ENCODE measurements at places on chromosomes 1 and 21.

DNA sequence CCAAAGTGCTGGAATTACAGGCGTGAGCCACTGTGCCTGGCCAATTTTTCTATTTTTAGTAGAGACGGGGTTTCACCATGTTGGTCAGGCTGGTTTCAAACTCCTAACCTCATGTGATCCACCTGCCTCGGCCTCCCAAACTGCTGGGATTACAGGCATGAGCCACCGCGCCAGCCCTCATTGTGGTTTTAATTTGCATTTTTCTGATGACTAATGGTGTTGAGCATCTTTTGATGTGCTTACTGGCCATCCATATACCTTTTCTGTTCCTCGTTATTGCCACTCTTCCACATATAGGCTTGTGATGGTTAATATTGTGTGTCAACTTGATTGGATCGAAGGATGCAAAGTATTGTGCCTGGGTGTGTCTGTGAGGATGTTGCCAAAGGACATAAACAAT, 17.4 kb upstream of the ENAH start:
- no peak for DNase-seq

GRCh38 chr1:63142001-63142400, 180.4 kb upstream of the FOXD3 start:
- DNase-seq, result no peak

- DNase-seq, result no peak
Observed at GRCh38 chr21:41650526-41651145, 116.2 kb downstream of the RIPK4 start.

DNA sequence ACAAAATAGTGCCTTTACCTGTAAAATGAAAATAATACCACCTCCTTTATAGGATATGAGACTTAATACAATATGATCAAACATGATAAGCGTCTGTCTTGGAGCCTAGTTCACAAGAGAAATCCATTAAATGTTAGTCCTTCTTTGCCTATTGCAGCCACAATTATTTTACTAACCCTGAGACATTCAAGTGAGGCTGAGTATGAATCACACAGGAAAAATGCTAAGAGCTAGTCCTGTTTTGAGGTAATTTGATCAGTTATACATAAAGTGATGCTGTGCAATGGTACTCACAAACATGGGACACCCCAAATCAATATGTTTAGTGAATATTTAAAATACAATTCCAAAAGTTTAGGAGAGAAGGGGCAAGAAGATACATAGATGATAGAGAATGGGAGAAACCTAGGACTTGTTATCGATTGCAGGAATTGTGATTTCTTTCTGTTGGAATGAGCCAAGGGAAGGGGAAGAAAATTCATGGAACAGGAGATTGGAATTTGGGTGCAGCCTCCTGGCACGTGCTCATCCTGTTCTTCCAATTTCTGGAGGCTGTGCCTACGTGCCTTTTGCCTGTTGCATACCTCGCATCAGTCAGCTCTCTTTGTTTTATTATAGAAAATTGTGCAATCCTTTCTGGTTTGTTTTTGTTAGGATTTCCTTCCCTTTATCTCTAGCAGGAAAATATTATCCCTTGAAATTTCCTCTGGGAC, 39.9 kb upstream of the BACH1 start:
- DNase-seq, result no peak

DNA sequence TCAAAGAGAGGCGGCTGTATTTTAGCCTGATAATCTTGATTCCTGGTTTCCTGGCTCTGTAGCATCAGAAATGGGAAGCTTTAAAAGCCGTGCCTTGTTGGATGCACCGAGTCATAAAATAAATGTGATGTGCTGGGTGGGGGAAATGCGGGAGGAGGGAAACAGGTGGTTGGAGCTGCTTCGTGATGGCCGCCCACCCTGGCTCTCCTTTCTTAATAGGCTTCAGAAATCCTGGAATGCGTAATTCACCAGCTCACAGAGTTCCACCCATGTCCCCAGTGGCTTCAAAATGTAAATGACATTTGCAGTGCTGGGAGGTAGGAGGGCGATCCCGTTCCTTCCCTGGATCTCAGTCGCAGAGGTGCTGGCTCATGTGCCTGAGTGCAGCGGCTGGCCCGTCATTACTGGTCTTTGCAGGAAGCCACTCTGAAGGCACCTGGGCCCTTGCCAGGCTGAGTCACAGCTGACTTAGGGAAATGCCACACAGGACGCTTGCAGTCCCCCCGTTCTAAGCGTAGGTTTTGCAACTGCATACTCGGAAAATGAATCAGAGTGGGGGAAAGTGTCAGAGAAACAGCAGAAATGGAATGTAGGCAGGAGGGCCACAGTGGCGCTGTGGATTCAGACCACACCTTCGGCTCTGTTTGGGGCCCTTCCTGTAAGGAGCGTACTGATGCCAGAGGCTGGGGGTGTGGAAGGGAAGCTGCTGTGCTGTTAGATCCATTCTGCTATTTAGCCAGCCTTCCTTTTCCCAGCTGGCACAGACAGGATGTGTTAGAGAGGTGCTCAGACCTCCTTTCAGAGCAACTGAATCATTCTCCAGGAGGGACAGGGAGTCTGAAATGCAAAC, 37.6 kb downstream of the GALNT2 start:
- DNase-seq, result peak; percentile 98

- no peak for DNase-seq
Observed at GRCh38 chr1:241894016-241894415, 46.0 kb downstream of the EXO1 start.

DNA sequence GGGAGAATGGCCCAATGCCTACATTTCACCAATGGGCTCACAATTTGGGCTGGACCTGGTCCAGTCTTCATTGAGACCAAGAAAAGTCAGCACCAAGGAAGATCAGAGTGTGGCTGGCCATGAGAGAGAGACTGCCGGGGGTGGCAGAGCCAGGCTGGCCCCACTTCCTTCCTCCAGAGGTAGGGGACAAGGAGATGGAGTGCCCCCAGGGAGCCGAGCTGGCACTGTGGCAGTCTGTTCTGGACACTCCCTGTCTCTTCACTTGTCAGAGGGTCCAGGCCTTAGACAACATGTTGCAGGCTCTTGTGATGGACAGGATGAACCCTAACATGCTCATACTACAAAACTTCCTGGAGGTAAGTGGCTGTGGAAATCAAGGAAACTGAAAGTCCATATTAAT, 27.7 kb downstream of the INAVA start:
- no peak for DNase-seq

GRCh38 chr1:180586671-180587155, 27.9 kb downstream of the OVAAL start:
- no peak for DNase-seq

- DNase-seq, result no peak
Observed at GRCh38 chr1:61343734-61344420, 261.5 kb downstream of the NFIA start.

DNA sequence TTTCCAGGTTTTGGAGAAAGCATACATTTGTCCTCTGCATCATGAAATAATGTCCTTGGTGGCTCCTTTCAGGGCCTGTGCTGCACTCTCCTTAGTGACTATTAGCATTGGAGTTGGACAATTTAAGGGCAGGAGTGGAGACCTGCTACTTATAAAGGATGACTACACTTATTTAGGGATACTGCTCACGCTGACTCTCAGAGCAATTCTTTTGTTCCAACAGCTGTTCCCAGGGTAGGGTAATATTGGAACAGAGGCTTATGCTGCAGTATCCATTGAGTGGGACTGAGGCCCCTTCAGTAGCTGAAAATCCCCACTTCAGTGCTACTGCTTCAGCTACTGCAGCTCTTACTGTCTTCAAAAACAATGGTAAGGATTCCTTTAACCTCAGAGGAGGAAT, 84.6 kb downstream of the GPR88 start:
- no peak for DNase-seq

- DNase-seq, result no peak
Observed at GRCh38 chr1:33814166-33814565, 49.7 kb upstream of the HMGB4 start.

DNA sequence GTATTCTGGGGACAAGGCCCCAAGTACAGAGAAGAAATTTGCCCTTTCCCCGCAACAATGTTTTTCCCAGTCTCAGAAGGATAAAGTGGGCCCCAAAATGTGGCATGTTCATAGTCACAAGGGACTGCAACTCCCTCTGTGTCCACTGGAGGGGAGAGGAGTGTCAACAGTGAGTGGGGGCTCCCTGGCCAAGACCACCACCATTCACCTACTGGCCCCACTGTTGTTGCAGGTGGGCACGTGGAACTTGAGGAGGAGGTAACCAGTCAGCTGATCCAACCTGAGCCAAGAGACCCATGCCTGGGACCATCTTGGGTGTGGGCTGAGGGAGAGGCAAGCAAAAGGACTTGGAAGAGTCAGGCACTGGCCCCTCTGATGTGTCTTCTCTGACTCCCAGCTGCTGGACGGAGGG, 777 bp downstream of the NUDT17 start:
- DNase-seq, result no peak

DNA sequence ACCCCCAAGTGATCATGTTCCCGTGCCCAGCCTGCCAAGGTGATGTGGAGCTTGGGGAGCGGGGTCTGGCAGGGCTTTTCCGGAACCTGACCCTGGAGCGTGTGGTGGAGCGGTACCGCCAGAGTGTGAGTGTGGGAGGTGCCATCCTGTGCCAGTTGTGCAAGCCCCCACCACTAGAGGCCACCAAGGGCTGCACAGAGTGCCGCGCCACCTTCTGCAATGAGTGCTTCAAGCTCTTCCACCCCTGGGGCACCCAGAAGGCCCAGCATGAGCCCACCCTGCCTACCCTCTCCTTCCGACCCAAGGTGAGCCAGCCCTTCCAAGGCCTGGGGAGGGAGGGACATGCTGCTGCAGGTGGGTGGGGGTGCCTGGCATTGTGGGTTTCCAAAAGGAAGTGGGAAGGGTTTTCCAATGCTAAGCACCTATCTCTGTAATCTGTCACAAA, 2.3 kb downstream of the TRIM46 start:
- DNase-seq, result peak; percentile 46

DNA sequence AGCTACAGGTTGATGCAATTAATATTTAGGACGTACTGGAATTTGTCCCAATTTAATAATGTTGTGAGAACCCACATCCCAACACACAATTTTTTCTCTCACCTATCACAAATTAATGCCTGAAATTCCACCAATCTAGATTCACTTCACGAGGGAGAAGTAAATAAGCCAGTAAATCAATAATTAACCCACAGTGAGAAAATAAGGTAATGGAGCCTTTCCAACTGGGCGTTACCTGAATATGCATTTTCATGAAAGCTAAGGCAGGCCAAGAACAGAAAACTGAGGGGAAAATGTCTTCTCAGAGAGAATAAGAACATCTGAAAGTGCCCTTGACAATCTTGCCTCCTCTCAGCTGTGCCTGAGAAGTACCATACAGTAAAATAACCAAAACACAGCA, 240.8 kb upstream of the NR5A2 start:
- DNase-seq, result no peak

GRCh38 chr21:28482657-28483056, 510.0 kb downstream of the LTN1 start:
- DNase-seq, result no peak

GRCh38 chr1:178918955-178919354, 48.1 kb upstream of the ANGPTL1 start:
- DNase-seq, result no peak

DNA sequence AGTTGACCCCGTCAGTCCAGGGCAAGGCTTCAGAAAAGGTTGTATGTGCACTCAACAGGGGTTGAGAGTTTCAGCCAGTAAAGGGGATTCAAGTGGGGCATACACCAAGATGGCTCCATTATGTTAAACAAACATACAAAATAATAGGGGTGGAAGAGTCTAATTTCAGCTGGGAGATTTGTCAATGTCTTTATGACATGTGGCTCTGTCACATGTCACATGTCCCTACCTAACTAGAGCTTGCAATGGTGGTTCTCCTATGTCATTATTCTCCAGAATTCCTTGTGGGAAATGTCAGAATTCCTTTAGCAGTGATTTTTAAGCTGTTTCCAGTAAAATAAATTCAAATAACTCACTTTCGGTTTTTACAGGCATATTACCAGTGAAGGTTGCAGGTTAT, 392.0 kb upstream of the ADGRL4 start:
- DNase-seq, result no peak

GRCh38 chr1:150012611-150013010, 2.1 kb upstream of the OTUD7B start:
- no peak for DNase-seq

GRCh38 chr1:39328095-39328494, 123.6 kb downstream of the MACF1 start:
- DNase-seq, result no peak

- no peak for DNase-seq
Observed at GRCh38 chr1:95002540-95003432, 70.0 kb downstream of the ALG14 start.

DNA sequence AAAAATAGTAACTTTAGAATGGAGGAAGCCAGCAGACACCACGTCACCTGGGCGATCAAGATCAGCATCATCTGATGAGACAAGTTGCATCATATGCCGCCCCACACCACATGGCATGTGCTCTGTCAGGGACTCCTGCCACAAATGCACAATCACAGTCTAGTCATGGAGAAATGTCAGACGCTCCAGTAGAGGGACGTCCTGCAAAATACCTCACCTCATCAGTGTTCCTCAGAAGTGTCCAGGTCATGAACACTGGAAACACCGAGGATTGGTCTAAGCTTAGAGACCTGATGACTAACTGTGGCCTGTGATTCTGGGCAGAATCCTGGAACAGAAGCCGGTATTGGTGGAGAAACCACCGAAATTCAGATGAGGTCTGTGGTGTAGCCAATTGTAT, 14.3 kb downstream of the ADARB1 start:
- DNase-seq, result no peak

DNA sequence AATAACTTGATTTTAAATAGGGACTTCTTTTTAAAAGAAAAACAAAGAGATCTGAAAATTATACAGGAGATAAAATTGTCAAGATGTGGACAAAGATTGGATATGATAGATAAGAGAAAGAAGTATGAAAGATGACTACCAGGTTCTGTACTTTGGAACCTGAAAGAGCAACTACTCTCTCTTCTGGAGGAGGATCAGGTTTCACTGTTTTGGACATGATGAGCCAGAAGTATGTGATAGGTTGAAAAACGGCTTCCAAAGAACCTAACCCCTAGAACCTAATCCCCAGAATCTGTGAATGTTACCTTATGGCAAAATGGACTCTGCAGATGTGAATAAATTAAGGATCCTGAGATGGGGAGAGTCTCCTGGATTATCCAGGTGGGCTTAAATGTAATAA, 26.2 kb downstream of the RSBN1 start:
- no peak for DNase-seq

DNA sequence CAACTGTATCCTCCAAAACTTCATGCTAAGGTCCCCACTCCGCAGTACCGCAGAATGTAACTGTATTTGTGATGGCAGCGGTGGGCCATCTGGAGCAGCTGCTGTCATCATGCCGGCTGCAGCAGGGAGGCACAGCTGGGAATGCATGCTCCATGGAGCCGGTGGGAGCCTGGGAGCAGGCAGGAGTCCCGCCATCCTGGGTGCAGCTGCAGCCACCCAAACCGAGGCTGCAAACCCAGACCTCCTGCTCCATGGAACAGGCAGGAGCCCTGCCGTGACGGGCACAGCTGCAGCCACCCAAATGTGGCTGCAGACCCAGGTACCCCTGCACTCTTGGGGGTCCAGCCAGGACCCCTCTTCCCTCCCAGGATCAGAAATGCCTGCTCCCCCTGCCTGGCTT, 80.3 kb downstream of the SCMH1 start:
- DNase-seq, result no peak

GRCh38 chr1:215079456-215079855, 3.1 kb upstream of the KCNK2 start:
- no peak for DNase-seq

Data from aorta (tissue), 5 donors.